ENCODE measurements at places on chromosomes 2 and 18.

GRCh38 chr2:190513877-190514276 lies 20.6 kb downstream of the NEMP2 start:
- DNase-seq, result no peak

DNA sequence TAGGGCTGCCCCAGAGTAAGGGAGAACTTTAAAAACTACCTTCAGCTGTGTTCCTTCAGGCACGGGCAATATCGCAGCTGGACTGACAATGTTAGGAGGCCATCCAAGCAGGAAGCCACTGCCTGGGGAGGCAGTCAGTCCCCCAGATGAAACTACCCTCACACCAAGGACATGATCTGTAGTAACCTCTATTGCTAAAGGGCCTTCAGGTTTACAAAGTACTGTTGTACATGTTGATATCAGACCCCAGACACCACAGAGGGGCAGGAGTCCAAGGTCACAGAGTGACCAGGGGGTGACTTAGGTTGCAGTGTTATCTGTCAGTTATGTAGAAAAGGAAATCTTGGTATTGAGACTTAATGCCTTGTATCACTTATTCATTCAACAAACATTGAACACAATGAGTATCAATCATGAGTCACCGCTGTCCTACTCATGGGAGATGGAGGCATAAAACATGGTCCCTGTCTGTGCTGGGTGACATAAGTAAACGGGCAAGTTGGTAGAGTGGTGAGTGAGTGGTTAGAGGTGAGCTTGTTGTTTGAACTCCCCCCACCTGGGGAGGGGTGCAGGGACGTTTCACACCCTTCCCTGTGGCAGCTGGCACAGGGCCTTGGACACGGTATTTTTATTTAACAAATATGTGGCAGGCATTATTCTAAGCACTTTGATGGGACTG lies 7.1 kb downstream of the CABLES1 start:
- no peak for DNase-seq

GRCh38 chr2:136206613-136207012 lies 88.7 kb upstream of the CXCR4 start:
- no peak for DNase-seq

GRCh38 chr2:18267501-18267900 lies 293.0 kb downstream of the RDH14 start:
- DNase-seq, result no peak

DNA sequence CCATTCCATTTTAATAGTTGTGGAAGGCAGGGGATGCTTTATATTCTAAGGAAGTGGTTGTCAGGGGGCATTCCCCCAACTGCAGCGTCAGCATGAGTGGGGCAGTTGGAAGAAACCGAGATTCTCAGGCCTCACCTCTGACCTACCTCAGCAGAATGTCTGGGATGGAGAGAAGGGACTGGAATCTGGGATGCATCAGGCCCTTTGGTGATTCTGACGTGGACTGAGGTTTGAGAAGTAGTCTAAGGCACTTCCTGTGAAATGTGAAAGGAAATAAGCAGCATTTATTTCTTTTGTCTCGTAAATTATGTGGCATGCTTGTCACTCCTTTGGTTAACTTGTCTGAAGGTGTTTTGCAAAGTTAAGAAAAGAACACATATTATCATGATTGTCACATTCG lies 540.7 kb upstream of the NETO1 start:
- DNase-seq, result no peak

GRCh38 chr2:169661265-169661664 lies 32.9 kb downstream of the CFAP210 start:
- DNase-seq, result no peak

DNA sequence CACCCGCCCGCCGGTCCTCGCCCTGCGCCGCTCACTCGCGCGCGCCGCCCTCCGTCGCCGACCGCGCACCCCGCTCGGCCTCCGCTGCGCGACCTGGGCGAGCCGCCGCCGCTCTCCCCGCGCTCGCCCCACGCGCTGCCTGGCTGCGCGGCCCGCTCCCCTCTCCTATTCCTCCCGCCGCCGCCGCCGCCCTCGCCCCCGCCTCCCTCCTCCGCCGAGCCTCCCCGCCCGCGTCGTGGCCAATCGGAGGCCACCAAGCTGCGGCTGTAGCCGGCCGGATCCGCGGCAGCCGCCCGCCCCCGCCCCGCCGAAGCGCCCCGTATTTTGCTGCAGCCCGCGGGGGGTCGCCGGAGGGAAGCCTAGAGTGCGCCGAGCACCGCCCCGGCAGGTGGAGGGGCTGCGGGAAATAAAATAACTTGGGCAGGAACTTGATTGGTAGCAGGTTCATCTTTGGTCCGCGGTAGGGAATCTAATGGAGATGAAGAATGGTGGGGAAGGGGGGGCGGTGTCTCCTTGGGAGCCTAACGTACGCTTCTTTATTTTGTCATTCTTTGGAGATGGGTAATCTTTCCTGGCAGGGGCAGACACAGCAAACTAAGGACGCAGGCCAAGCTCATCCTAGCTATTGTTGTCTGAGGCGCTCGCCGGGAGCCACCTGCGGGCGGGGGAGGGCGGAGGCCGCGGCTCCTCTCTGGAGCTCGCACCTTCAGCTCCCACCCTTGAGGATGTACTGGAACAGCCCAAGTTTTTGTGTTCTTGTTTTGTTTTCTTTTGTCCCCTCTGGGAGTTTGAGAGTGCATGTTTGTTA lies 1.1 kb upstream of the CDH2 start:
- no peak for DNase-seq

DNA sequence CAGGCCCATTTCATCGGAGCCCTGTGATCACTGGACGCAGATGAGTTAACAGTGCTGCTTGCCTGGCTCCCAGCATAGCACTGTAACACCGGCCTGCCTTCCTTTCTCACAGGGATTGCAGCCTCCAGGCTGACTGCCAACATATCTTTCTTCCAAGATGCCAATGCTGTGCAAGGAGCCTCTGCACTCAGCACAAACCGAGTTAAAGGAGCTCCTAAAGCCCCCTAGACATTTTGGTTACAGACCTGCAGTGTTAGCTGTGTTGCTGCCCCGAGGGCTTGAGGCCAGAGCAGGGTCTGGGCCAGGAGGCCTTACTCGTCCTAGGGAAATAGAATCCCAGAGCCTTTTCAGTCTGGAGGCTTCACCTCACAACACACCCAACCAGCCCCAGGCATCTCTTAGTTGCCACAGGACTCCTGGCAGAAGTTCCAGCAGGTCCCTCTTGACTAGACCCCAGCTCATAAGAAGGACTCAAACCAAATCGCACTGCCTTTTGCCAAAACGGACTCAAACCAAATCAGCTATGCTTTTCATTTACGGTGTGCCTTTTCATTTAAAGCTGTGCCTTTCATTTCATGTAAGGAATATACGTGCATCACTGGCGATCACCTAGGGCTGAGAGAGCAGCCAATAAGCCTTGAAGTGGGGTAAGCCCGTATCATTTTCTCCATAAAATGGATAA lies 58.4 kb upstream of the EML4 start:
- no peak for DNase-seq

DNA sequence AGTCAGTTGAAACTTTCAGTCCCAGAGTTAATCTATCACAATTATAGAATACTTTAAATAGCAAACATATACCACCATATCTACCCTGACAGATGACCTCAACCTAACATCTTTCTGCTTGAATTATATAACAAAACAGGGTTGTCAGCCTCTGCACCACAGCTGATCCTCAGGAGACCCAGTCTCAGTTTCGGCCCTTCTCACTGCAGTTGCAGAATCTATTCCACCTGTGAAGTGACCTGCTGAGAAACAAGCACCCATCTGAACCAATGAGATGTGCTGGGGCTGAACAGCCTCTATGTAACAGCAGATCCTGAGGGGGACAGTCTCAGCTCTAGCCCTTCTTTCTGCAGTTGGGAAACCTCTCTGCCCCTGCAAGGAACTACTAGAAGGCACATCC lies 567.6 kb downstream of the KCNJ3 start:
- no peak for DNase-seq

- DNase-seq, result no peak
Observed at GRCh38 chr2:9124231-9124741, 82.3 kb upstream of the ASAP2 start.

- no peak for DNase-seq
Observed at GRCh38 chr18:23283916-23284430, 148.7 kb downstream of the CABLES1 start.

GRCh38 chr2:25558262-25558661 lies 115.1 kb downstream of the DTNB start:
- peak; percentile 93 for DNase-seq

GRCh38 chr2:88698498-88699233 lies 7.2 kb downstream of the RPIA start:
- no peak for DNase-seq

GRCh38 chr2:234495251-234496054 lies 1.4 kb downstream of the ARL4C start:
- DNase-seq, result no peak

GRCh38 chr2:158291544-158292180 lies 164.9 kb downstream of the CCDC148 start:
- DNase-seq, result no peak

DNA sequence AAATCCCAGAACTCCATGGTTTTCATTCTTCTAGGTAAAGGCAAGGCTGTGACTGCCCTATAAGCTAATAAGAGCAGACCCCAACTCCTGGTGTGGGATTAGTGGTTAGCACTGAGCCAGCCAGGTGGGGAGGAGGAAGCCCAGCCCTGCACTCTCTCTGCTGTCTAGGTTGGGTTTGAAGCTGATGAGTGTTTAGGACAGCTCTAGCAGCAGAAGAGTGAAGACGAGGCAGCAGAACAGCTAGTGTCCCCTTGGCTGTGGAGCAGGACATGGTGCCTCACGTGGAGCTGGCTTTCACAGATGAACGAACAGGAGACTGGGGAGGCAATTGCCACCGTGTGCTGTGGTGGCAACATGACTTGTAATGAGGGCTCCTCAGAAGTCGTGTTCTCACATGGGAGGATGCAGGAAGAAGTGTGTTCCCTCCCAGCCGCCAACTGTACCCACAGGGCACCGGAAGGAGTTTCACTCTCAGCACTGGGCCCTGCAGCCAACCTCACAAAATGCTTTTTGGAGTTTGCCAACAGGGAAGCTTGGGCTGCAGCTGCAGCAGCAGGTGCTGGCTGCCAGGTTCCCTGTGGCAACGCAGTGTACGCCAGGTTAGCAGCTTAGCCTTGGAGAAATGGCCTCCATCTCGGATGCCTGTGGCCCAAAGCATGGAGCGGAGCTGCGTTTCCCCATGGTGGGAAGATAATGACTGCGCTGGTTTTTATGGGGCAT lies 328.2 kb downstream of the SETBP1 start:
- no peak for DNase-seq

GRCh38 chr2:72512376-72512775 lies 313.5 kb downstream of the EXOC6B start:
- no peak for DNase-seq

DNA sequence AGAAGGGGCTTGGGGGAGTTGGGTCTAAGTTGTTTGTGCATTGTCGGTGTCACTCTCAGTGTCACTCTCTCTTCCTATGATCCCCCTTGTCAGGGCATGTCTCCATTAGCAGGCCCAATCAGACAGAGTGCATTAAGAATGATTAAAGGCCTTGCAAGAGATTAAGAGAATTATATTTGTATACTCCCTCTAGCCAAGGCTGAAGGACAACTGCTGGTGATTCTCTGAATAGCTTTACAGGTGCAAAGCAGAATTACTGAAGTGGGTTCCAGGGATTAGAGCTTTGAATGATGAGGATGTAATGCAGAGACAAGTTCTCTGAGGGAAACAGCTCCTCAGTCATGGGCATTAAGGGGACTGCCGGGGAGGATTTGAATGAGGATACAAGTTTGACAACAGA lies 104.8 kb upstream of the LGALSL start:
- no peak for DNase-seq

GRCh38 chr2:184769023-184769422 lies 170.7 kb downstream of the ZNF804A start:
- DNase-seq, result no peak

DNA sequence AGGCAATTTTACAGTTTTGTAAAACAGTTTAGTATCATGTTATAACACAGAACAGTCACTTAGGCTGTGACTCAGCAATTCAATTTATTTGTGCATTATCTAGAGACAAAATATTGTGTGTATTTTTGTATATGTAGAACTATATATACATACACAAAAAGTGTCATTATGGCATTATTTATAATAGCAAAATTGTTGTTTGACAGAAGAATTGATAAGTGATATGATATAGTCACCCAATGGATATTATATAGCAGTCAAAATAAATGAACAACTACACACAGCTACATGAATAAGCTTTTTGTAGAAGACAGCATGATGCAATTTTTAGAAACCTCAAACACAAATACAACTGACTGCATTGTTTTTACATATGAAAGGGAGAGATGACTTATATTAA lies 334.0 kb downstream of the TRIB2 start:
- no peak for DNase-seq

DNA sequence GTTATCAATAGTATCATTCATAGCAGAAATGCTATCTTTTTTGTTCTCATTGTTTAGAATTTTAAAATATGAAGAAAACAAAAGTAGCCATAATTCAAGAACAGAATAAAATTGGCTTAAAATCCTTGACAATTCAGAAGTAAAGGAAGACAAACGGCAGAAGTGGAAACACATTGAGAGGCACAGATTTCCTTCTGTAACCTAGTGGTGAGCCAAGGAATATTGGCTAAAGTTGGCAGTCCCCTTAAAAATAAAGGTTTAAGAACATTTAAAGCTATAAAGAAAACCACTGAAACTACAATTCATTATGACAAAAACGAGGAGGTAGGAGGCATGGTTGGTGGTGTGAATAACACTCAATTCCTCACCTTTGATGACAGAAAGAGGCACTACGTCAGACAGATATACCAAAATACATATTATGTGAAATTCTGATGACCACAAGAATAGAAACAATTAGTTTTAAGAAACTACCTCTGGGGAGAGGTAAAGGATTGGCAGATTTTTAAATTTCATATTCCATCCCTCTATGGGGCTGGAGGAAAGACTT lies 42.3 kb downstream of the SFT2D3 start:
- no peak for DNase-seq

DNA sequence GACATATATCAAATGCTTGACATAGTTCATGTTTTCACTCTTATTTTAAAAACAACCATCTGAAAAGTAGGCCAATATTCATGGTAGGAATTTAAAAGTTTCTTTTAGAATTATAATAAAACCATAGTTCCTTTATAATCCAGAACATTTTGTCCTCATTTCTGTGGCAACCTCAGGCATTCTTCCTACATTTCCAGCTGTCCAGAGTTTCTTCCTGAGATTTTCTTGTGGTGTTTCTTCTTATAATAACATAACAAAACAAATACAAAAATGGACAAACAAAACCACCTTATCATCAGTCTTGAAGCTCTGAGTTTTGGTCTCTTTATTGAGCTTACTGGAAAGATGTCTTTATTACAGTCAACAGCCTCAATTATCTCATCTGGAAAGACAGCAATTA lies 2028.6 kb upstream of the CELF4 start:
- DNase-seq, result no peak

DNA sequence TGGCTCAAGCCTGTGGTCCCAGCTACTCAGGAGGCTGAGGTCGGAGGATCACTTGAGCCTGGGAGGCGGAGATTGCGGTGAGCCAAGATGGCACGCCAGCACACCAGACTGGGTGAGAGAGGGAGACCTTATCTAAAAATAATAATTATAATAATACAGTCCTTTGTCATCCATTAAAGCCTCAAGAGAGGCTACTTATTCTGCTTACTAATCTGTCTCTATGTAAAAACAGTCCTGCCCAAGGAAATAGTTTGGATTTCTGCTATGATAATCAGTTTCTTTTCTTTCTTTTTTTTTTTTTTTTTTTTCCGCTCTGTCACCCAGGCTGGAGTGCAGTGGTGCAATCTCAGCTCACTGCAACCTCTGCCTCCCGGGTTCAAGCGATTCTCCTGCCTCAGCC lies 228.3 kb downstream of the C1D start:
- DNase-seq, result no peak

Data from SIG-M5 (cell line).